GM13976 (cell line): ENCODE measurements at places on chromosomes 2 and 18.

GRCh38 chr18:60471652-60472051, 99.1 kb upstream of the MC4R start:
- DNase-seq = no peak

DNA sequence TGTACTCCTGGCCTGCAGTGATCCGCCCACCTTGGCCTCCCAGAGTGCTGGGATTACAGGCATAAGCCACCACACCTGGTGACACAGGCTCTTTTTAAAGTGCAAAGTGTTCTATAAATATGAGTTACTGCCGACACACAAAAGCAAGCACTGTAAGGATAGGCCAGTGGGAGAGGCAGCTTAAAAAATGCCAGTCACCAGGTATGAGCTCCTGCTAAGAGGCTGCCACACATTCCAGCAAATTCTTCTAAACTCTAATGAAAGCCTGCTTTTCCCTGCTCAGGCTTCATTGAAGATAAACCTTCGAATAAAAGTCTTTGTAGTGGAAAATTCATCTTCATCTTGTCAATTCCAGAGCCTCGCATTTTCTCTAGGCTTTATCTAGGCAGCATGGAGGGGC, 203.0 kb upstream of the PID1 start:
- no peak for DNase-seq

DNA sequence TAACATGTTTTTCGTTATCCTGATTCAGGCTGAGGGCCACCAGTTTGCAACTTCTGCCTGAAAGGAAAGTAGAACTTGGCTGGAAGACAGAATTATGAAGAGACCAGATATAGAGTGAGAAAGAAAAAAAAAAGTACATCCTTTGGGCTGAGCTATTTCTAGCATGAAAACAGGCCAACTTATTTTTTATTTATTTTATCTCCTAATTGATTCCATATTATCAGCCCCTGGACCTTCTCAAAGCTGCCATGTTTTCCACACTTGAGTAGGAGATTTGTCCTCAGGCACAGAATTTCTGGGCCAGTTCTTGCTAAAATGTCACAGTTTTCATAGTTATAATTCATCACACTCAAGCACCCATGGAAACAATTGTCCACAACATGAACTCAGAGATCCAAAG, 586.8 kb upstream of the CNTNAP5 start:
- no peak for DNase-seq

DNA sequence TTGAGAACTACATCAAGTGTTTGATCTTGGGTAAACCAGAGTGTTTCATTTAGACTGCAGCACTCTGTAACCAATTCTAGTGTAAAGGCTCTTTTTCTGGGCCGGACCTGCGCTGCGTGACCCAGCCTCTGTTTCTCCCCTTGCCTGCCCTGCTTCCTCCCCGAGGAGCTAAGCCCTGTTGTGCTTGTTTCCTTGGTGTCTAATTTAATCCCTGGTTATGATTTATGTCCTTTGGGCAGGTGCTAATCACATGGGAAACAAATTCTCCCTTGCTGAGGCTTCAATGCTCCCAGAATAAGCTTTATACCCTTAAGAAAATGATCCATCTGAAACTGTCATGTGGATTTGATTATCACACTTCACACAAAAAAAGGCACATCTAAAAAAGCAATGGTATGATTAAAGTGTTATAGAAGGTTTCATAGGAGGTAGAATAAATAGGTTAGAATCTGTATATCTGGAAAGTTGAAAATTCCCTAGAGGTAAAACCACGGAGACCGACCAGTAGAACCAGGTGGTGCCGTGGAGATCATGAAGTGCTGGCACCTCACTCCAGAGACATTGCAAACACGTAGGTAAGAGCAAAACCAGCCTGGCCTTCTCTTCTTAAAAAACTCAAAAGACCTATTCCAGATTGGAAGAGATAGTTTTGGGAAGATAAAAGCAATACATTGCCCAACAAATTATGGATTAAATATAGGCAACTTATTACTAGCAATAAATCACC, 31.0 kb upstream of the SLC9A2 start:
- DNase-seq = no peak

DNA sequence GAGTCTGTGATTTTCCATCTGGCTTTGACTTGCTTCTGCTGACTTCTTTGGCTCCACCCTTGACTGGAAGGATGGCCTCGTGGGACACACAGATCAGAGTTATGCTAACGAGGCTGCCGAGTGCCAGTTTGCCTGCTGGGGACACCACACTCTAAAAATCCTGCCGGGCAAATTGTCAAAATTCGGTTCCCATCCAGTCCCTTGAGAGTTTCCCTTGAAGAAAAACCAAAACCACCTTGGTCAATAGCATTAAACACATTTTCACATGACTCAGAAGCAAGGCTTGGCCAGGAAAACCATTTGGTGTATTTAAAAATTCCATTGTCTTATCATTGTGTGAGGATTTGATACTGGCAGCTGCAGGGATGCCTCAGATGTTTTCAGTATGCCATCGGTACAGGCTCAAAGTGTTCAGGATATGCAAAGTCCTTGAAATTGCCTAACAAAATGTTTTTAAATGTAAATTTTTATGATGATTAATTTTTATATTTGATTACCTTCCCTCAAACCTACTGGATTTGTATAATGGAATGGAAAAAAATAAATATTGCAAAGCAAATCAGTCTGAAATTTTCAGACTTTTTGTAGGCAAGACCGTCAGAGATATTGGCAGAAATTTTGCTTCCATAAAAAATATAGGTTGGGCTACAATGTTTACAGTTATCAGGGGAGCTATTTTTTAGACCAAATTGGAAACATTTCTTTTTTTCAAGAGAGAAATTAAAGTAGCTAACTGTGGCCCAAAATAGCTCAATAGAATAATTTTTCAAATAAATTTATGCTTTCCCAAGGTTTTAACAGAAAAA, 41.6 kb downstream of the KCNE4 start:
- no peak for DNase-seq
